Stimulated activated CD4-positive, alpha-beta T cell treated with anti-CD3 and anti-CD28 coated beads, TNF-alpha, amount 100 ng/mL, for 24 hours (primary cell): ENCODE measurements at places on chromosomes 2 and 18.

GRCh38 chr18:28485210-28485801 is 308.4 kb upstream of the CDH2 start:
- no peak for DNase-seq

- no peak for DNase-seq
Measured at GRCh38 chr2:174925046-174925784, 80.0 kb downstream of the CHN1 start.

GRCh38 chr18:64253873-64254272 is 105.0 kb upstream of the LINC00305 start:
- DNase-seq = no peak

DNA sequence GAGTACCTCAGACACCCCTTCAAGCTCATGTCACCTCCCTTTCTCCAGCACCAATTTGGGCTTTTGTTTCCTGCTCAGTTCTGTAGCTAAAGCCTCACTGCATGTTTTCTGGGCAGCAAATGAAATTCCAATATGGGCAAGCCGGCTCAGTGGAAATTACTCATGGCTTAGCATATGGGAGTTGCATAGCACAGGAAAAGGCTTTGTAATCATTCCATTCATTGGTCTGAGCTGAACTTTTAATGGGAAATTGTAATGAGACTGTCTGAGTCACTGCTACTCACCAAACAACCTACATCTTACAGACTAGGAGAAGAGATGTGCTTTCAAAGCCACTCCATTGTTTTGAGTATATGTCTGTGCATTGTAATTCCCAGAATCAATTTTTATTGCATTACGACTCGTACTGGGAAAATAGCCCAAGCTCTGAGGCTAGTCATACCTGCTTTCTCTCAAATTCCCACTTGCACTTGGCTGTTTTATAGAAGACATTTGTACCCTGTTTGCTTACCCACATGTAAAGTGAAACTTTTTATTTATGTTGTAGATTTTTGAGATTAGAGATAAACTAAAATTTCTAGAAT is 139.5 kb upstream of the LRATD1 start:
- no peak for DNase-seq

DNA sequence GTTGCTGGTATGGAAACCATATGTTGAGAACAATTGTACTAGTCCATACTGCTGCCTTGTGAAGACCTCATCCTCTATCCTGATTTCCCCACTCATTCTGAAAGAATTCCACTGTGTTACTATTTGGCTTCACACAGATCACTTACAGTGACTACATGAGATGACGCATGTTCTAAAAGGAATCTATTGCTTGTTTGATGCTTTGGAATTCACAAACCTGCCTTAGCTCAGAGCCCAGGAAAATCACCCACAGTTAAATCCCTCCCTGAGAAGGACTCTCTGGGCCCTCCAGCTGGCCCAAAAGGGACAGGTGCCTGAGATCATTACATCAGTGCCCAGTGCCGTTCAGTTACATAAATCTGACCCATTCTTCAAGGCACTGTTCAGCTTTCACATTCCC is 45.3 kb downstream of the KLHL29 start:
- DNase-seq = no peak

DNA sequence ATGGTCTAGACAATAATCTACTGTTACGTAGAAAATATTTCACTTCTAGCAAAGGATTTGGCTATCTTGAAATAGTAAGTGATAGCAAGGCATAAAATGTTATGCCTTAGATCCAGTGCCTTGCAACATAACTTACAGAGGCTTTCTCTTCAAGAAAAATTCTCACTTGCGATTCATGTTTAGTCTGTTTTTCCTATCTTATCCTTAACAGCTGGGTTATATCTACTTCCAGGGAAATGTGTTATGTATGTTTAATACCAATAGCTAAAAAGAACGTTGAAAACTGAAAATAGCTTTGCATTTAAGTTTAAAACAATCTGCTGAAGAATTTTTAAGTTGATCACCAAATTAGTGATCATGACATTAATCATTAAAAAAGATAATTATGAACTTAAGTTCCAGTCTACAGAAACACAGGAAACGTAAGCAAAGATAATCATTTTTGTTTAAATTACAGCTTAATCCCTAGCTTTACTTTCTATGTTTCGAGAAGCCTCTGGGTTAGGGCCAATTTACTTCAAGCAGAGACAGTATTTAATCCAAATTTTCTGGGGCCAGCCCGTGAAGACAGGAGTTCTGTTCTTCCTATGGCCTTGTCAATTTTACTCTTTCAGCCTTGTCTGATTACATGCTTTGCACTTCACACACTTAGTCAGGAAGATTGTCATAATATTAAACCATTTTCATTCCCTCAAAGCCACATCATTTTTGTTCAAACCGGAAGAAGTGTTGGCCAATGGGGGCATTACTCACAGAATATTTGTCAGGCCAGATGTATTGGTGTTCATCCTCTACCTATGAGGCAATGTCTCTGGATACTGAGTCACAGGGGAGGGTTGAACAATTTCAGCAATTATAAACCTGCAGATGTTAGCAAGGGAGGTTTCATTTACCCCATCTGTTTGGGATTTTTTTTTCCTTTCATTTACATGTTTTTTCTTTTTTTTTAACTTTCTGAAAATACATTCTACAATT is 1132.9 kb upstream of the ZEB2 start:
- DNase-seq = no peak
